ENCODE measurements at places on chromosomes 6 and 20. TPM values are rescaled to one million over a fixed set of nuclear protein-coding genes. Genes with fewer than 3 reads are reported as not detected.

The HLA-DOA gene
- 11.8 TPM for total RNA-seq

- peaks cover 46% of the 10 kb centered on the region for H3K4me1 ChIP-seq
- H3K4me3 ChIP-seq, result peak overlapping the region; percentile 77
- H3K27me3 ChIP-seq, result peaks cover 13% of the 10 kb centered on the region
- no peak for DNase-seq
- peak overlapping the region; percentile 54 for H3K27ac ChIP-seq
Observed at GRCh38 chr6:53547166-53547810, 2.4 kb upstream of the GCLC start.

The CD109 gene
- total RNA-seq, result 1.7 TPM

DNA sequence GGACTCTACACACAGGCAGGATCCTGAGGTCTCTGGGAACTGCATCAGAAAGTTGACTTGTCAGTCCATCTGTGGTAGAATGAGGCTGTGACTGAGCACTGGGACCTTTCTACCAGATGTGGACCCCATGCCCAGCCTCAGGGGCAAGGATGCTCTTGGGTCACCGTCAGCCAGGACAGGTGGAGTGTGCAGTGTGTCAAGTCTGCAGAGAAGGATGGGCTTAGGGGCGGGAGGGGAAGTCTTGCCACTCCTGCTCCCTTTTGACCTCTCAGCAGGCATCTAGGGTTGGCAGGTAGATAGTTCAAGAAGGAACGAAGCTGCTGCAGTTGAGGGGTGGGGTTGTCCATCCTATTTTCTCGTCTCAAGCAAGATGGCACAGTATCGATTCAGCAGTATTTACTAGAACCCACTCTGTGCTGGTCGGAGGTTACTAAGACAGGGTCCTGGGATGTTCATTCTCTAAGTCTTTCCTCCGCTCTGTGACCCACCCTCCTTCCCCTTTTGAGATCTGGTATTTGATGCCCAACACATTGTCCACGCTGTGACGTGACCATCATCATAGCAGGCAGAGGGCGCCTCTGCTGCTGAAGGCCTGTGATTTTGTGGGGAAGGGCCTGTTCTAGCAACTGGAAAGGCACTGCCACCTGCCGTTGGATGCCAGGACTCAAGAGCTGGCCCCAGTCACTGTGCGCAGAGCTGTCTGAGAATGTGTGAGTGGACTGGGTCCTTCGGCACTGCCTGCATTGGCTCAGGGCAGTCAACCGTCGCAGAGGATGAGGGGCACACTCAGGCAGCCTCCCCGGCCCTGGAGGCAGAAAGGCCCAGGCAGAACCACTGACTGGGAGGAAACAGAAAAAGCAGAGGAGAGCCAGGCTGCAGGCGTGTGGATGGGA lies 23.2 kb downstream of the RBCK1 start:
- H3K36me3 ChIP-seq, result peaks cover 54% of the 10 kb centered on the region
- no peaks in the 10 kb centered on the region for H3K27me3 ChIP-seq
- peak; percentile 58 for DNase-seq
- H3K4me1 ChIP-seq, result peaks cover 52% of the 10 kb centered on the region

The SDHAF4 gene
- 12.2 TPM for total RNA-seq

The SMLR1 gene
- total RNA-seq, result not detected

The PLN gene
- total RNA-seq, result not detected

DNA sequence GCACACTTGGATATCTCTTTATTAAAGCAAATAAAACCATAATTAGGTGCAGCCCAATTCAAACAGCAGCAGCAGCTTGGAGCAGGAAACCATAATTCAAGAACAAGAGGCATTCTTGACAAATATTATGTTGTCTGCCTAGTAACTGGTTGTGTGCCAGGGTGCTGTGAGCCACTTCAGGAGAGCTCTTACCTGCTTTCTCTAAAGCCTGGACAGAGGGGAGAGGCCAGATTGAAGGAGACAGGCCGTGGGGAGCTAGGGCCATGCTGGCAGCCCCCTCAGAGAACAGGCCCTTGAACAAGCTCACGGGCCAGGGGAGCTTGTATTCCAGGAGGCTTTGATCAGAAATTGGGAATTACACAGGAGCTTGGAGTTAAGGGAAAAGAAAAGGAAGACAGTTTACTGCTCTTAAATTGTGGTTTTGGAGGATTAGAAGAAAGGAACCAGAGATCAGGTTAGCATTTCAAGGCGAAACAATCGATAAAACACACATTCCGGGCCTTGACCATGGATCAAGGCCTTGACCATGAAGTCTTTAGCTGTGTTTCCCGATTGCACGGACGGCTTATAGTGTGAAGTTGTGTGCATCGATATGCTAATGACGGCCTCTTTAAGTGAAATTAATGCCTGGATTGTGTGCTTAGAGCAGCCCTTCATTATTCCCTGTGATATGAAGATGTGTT lies 69.8 kb upstream of the NKX2-2 start:
- H3K27me3 ChIP-seq, result peaks cover 13% of the 10 kb centered on the region
- H3K4me1 ChIP-seq, result no peaks in the 10 kb centered on the region
- H3K4me3 ChIP-seq, result no peak overlapping the region
- H3K27ac ChIP-seq, result no peak overlapping the region
- no peaks in the 10 kb centered on the region for H3K36me3 ChIP-seq

DNA sequence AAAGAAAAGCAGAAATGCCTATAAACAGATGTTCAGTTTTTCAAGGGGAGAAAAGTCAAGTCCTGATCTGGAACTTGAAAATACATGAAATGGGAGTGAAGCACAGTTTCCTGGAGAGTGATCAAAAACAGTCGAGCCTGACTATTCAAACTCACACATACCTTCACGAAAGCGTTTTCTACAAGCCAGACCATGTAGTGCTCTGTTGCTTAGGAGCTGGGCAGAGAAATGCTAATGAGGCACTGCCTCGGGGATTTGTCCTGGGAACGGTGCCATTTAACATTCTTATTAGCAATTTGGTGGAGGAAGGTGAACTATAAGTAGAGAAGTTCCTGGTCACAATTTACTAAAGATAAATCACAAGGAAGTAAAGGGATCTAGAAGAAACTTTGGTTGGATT lies 5.9 kb downstream of the NHSL1 start:
- H3K4me1 ChIP-seq, result no peaks in the 10 kb centered on the region
- no peaks in the 10 kb centered on the region for H3K36me3 ChIP-seq
- no peak overlapping the region for H3K27ac ChIP-seq
- no peak for DNase-seq

DNA sequence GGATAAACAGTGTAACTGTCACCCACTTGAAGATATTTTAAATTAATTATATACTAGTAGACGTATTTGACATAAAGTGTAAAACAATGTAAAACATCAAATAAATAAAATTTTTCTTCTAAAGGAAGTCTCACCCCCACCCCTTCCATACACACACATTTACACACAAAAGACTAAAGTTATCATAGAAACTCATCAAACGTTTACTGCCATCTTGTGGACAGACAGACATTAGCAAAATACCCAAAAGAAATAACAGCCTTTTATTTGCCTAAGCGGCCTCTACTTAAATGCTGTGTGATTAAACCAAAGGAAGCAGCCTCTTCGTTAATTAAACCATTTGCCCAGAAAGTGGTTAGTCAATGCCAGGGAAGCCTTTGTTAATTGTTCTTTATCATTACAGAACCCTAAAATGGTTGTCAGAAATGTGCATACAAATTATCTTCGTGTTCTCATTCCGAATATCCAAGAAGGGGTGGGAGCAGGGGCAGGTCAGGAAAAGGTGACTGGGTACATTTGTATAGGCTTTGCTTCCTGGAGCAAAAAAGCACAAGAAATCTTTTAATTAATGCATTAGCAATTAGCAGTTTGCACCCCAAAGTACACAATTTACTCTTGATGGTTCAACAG lies 176.2 kb upstream of the SASH1 start:
- H3K4me1 ChIP-seq, result no peaks in the 10 kb centered on the region
- peaks cover 11% of the 10 kb centered on the region for H3K27me3 ChIP-seq
- no peak for DNase-seq
- no peak overlapping the region for H3K4me3 ChIP-seq
- no peaks in the 10 kb centered on the region for H3K36me3 ChIP-seq
- H3K27ac ChIP-seq, result no peak overlapping the region

DNA sequence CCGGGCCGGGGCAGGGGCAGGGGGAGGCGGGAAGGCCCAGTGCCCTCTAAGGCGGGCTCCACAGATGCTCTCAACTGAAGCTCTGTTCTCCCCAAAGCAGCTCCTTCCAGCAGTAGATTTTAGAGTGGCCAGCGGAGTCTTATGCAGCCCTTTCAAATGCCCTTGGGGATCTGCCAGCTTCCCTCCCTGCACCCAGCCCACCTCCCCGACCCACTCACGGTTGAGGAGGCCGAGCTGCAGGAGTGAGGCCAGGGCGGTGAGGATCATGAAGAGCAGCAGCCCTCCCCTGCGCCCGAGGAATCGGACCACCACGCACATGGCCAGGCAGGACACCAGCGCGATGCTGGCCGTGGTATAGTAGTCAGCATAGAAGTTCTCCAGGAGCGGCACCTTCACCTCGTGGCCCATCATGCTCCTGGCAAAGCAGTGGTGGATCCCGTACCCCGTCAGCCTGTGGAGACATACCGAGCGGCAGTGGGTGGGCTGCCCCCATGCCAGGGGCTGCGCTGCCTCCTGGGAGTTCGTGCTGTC lies 28.0 kb downstream of the PSMG4 start:
- H3K27ac ChIP-seq, result no peak overlapping the region
- H3K36me3 ChIP-seq, result no peaks in the 10 kb centered on the region
- no peaks in the 10 kb centered on the region for H3K4me1 ChIP-seq

- H3K27me3 ChIP-seq, result peaks cover 26% of the 10 kb centered on the region
- H3K4me3 ChIP-seq, result no peak overlapping the region
- H3K4me1 ChIP-seq, result no peaks in the 10 kb centered on the region
- DNase-seq, result no peak
Observed at GRCh38 chr6:138572167-138572875, 73.0 kb upstream of the NHSL1 start.

The CCN2 gene
- total RNA-seq, result not detected

The SIRPA gene
- total RNA-seq, result not detected

- no peak overlapping the region for H3K4me3 ChIP-seq
- peak overlapping the region; percentile 96 for H3K27ac ChIP-seq
- no peak for DNase-seq
- peaks cover 44% of the 10 kb centered on the region for H3K4me1 ChIP-seq
- H3K27me3 ChIP-seq, result no peaks in the 10 kb centered on the region
- H3K36me3 ChIP-seq, result no peaks in the 10 kb centered on the region
Observed at GRCh38 chr6:13354331-13355042, 26.1 kb upstream of the TBC1D7 start.

The FOXA2 gene
- not detected for total RNA-seq

DNA sequence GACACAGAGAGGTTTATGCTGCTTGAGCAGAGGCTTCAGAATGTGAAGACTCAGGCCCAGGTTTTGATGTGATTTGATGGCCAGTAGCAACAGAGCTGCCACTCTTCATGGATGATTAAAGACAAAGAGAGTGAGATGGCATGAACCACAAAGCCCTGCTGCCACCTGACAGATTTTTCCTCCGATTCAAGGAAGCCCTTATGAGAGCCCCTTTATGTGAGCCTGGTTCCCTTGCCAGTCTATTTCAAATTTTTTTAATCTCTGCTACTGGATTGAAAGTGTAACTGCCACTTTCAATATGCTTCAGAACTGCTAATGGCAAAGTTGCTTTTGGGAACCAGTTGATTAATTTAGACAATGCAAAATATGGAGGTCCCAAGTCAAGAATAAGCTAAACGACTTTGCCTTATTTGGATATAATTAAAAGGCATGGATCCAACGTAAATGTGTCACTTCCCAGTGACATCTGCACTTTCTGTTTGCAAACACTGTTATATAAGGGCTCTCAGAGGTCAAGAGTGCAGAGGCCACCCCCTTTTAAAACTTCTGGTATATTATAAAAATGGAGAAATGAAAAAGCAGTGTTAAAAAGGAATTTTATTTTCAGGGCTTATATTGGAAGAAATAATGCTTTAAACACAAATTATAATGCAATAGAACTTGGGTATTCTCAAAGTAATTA lies 238.9 kb upstream of the FLRT3 start:
- no peaks in the 10 kb centered on the region for H3K36me3 ChIP-seq
- H3K27ac ChIP-seq, result no peak overlapping the region
- no peaks in the 10 kb centered on the region for H3K27me3 ChIP-seq
- no peaks in the 10 kb centered on the region for H3K4me1 ChIP-seq

DNA sequence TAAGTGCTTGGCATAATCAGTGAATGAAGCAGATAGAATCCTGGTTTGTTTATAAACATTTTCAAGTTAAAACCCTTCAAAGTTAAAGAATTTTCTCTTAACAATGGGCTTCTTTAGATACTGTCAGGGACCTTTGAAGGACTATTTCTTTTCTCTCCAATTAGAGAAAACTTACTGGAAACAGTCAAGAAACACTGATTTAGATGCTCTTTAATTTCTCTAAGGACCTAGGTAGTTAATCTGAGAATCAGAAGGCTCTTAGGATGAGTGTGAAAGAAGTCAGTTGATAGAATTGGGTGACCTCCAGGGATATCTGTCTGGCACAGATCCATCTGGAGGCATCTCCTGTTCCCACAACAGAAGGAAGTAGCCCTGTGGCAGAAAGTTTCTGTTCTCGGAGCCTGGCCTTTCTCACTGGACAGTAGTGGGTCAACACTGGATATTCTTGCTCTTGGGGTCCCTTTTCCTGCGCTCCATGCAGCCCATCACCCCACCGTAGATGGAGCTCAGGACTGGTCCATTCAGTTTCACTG lies 22.5 kb downstream of the KIAA0408 start:
- H3K36me3 ChIP-seq, result peaks cover 5% of the 10 kb centered on the region
- DNase-seq, result no peak
- no peaks in the 10 kb centered on the region for H3K4me1 ChIP-seq
- H3K4me3 ChIP-seq, result no peak overlapping the region

DNA sequence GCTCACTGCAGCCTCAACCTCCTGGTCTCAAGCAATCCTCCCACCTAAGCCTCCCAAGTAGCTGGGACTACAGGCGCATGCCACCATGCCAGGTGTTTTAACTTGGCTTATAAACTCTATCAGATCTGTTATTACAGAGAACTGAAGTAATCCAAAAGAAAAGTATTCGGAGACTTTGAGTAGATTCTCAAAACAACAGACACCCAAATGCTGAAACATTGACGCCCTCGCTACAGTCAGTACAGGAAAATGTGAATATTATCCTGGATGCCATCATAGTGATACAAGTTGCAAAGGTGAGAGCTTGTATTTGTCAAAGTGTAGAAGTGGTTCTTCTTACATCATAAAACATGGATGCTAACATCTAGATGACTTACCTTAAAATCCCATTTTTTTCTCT lies 108.7 kb upstream of the EDN1 start:
- H3K36me3 ChIP-seq, result peaks cover 5% of the 10 kb centered on the region
- no peak for DNase-seq
- H3K4me3 ChIP-seq, result no peak overlapping the region
- H3K4me1 ChIP-seq, result peaks cover 19% of the 10 kb centered on the region

The FAM209A gene
- 1.7 TPM for total RNA-seq

The GLP1R gene
- total RNA-seq, result not detected

GRCh38 chr6:149053848-149054558 lies 263.5 kb upstream of the TAB2 start:
- peaks cover 77% of the 10 kb centered on the region for H3K4me1 ChIP-seq
- DNase-seq, result no peak
- H3K36me3 ChIP-seq, result peaks cover 16% of the 10 kb centered on the region
- peak overlapping the region; percentile 69 for H3K4me3 ChIP-seq

All from activated CD8-positive, alpha-beta memory T cell treated with anti-CD3 and anti-CD28 coated beads, Interleukin-2, amount 10 ng/mL, durations not matched to agents 7 days and 5 days (primary cell).